ENCODE measurements at places on chromosomes 3 and 15. TPM values are rescaled to one million over a fixed set of nuclear protein-coding genes. Genes with fewer than 3 reads are reported as not detected.

DNA sequence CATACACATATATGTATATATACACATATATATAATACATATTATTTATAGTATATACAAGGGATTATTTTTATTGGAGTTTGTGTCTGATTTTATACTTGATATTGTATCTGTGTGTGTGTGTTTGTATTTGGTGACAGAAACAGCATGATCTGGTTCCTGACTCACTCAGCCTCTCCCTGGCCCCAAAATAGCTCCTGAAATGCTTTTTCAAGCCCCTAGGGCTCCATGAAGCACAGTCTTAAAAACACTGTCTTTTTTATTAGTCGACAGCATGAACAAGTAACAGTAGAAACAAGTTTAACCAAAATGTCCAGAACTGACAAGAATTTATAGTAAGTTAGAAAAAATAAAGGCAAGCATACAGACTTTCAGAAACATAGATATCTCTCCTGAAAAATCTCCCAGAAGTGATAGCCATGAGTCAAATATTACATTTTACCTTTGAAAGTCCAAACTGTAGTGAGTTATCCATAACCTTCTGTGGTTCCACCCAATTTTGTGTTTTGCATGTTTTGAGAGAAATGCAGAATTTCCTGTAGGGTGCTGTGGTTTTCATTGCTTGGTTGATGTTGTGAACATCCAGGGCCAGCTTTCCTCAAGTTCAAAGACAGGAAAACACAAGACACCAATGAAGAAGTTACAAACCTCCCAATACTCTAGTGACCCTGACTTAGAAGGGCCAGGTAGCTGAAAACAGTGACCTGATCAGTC lies 98.5 kb upstream of the CCDC80 start:
- no peak overlapping the region for H3K27ac ChIP-seq
- H3K36me3 ChIP-seq: no peaks in the 10 kb centered on the region
- H3K27me3 ChIP-seq: no peaks in the 10 kb centered on the region
- no peak for DNase-seq

DNA sequence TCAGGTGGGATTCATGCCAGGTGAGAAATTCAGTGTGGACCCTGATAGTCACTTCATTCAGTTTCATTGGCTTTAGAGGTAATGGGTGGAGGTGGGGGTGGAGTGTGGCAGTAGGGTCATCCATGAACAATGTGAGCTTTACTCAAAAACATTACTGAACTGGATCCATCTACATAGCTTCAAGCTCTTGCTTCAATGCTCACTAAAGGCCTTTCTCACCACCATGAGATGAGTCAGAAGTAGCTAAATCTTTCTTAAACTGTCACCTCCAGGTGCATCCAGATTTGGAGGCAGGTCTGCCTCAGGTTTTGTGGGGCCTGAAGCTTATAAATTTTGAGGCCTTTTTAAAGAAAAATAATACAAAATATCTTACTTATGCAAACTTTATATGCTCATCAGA lies 363.6 kb downstream of the CHST2 start:
- H3K4me1 ChIP-seq: peaks cover 5% of the 10 kb centered on the region
- no peaks in the 10 kb centered on the region for H3K36me3 ChIP-seq
- no peak overlapping the region for H3K4me3 ChIP-seq
- no peak overlapping the region for H3K27ac ChIP-seq
- DNase-seq: no peak

DNA sequence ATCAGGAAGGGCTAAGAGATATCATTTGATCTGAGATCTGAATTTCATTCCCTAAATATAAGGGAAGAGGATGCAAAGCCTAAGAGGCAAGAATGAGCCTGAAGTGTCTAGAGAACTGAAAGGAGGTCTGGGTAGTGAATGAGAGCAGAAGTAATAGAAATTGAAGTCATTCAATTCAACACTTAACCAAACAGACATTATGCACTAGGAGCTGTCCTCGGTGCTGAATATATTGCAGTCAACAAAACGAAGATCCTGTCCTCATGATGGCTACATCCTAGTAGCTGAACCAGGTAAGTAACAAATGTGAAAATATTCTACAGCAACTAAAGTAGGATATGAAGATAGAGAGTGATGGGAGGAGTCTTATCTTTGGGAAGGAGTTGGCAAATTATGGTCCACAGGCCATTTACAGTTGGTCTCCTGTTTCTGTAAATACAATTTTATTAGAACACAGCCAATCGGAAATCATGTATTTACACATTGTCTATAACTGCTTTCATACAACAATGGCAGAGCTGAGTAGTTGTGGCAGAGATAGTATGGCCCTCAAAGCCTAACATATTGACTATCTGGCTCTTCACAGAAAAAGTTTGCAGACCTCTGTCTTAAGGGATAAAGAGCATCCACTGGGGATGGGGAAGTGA lies 192.9 kb upstream of the CADPS start:
- no peaks in the 10 kb centered on the region for H3K4me1 ChIP-seq
- no peak overlapping the region for H3K4me3 ChIP-seq
- DNase-seq: peak; percentile 49
- H3K27ac ChIP-seq: no peak overlapping the region
- H3K27me3 ChIP-seq: no peaks in the 10 kb centered on the region

DNA sequence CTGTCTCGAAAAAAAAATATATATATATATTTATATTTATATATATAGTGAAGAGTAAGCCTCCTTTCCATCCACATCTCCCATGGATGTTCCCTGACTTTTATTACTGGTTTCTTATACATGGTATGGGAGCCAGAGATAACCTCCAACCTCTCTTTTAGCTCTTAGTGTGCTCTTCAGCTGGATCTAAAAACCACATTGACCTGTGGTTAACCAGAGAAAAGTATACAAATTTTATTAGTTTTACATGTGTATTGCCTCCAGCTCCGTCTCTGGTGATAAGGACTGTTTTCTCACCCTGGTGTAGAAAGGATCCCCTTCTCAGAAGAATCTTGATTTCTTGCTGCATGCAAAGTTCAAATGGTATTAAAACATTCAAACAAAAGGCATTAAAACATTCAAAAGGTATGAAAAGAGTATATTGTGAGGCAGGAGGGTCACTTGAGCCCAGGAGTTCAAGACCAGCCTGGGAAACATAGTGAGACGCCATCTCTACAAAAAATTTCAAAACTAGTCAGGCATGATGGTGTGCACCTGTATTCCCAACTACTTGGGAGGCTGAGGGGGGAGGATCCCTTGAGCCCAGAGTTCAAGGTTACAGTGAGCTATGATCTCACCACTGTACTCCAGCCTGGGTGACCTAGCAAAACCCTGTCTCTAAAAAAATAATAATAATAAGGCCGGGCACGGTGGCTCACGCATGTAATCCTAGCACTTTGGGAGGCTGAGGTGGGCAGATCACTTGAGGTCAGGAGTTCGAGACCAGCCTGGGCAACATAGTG lies 13.5 kb upstream of the TTBK2 start:
- no peak for DNase-seq
- H3K27me3 ChIP-seq: no peaks in the 10 kb centered on the region
- no peaks in the 10 kb centered on the region for H3K36me3 ChIP-seq
- H3K27ac ChIP-seq: no peak overlapping the region
- no peak overlapping the region for H3K4me3 ChIP-seq

The MKRN3 gene
- not detected for total RNA-seq

GRCh38 chr3:125461896-125462295 lies 58.1 kb downstream of the SNX4 start:
- H3K4me1 ChIP-seq: peaks cover 25% of the 10 kb centered on the region
- no peak overlapping the region for H3K4me3 ChIP-seq
- peak overlapping the region; percentile 22 for H3K27ac ChIP-seq
- peaks cover 9% of the 10 kb centered on the region for H3K36me3 ChIP-seq
- H3K27me3 ChIP-seq: no peaks in the 10 kb centered on the region

DNA sequence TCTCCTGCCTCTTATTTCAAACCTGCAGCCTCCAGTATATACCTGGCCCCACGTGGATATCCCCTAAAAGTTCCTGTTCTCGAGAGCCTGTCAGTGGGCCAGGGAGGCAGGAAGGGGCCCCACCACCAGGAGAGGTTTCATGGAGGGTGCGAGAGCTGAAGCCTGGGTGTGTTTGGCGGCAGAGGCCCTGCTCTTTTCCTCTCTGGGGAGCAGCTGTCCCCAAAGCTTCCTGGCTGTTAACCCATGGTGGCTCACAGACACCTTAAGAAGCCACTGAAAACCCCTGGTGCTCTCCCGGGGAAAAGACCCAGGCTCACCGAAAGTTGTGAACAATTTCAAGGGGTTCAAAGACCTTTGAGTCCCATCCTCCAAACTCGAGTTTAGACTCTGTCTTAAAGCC lies 1.1 kb downstream of the PRRT3 start:
- no peak for DNase-seq
- H3K4me3 ChIP-seq: no peak overlapping the region
- H3K36me3 ChIP-seq: no peaks in the 10 kb centered on the region
- no peaks in the 10 kb centered on the region for H3K27me3 ChIP-seq
- no peak overlapping the region for H3K27ac ChIP-seq

GRCh38 chr3:161336661-161337060 lies 34.7 kb downstream of the SPTSSB start:
- DNase-seq: no peak
- H3K4me1 ChIP-seq: no peaks in the 10 kb centered on the region
- no peaks in the 10 kb centered on the region for H3K27me3 ChIP-seq
- H3K4me3 ChIP-seq: no peak overlapping the region

- H3K4me3 ChIP-seq: no peak overlapping the region
- DNase-seq: no peak
- no peaks in the 10 kb centered on the region for H3K27me3 ChIP-seq
- peaks cover 10% of the 10 kb centered on the region for H3K4me1 ChIP-seq
Measured at GRCh38 chr3:120022729-120023128, 71.5 kb downstream of the GSK3B start.

Data from cardiac muscle cell (in vitro differentiated cells and primary cell).